WERI-Rb-1 (cell line): ENCODE measurements at places on chromosomes 7 and 10.
A peak's percentile ranks its signal among the peaks of the same experiment; 100 is the strongest.

GRCh38 chr7:64686493-64687184, 20.7 kb downstream of the ZNF107 start:
- no peak for DNase-seq

DNA sequence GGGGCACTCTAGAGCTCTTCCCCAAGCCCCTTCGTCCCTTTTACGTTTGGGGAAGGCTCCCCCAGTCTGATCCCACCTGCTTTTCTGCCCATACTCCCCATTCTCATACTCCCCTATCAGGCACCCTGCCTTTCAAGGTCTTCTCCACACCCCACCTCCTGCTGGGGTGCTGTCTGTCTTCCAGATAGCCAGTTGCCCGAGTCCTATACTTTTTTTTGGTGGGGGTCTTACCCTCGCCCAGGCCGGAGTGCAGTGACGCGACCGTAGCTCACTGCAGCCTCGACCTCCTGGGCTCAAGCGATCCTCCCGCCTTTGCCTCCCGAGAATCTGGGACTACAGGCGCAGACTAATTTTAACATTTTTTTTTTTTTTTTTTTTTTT, 775 bp upstream of the ABHD11 start:
- DNase-seq = no peak

- no peak for DNase-seq
Observed at GRCh38 chr7:38206071-38206470, 28.0 kb downstream of the STARD3NL start.

DNA sequence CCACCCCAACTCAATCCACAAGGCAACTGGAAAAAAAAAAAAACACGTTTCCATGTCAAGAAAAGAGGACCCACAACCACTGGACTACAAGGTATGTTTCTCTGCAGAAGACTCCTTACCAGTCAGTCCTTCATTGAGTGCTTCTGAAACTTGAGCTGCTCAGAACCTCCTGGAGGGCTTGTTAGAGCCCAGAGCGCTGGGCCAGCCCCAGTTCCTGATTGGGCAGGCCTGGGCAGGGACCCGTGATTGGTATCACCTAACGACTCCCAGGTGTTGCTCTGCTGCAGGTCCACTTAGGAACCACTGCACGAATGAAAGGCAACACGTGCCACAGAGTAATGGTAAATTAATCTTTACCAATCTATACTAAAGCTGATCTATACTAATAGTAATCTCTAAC, 473 bp upstream of the CCDC201 start:
- no peak for DNase-seq

GRCh38 chr10:110824152-110824441, 47.6 kb upstream of the PDCD4 start:
- DNase-seq = no peak

DNA sequence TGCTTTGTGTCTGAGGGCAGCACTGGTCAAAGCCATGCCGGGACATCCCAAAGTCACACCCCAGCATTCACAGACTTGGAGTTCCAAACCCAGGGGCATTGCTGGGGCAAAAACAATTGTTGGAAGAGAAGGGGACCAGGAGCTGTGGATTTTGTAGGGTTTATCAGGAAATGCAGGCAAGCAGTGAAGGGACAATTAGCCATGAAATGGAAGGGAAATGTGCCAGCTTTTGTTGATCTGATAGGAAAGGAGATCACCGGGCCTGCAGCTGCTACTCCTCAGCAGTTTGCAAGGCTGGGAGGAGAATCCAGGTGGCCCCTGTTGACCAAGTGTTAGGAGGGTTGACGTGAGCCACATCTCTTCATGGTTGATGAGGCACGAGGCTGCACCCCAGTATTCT, 2.5 kb upstream of the BRI3 start:
- DNase-seq = no peak

DNA sequence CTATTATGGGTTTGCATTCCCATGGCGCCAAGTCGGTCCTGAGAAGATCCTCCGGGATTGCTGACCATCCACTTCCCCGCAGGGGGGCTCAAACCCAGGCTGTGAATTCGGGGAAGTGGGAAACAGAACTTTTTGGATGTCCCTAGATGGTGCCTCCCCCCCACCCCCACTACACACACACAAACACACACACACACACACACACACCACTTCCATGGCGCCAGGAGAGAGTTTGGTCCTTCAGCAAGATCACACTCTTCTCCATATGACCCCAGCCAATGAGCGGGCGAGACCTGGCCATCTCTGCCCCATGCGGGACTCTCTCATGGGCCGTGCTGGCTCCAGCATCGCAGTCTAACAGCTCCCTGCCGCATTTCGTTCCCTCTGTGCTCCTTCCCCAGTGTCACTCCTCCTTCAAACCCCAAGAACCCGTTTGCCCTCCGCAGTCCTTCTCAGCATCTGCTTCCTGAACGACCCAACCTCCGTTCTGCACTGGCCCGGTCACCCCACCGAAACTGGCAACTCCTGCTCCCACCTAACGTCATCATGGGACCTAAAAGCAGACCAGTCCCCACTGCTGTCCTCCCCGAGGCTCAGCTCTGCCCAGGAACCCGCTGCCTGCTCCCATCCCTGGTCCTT, 32.1 kb upstream of the TNRC18 start:
- no peak for DNase-seq

- DNase-seq = no peak
Observed at GRCh38 chr7:87339373-87339897, 6.0 kb upstream of the CROT start.

- DNase-seq = no peak
Observed at GRCh38 chr7:102189756-102190155, 96.9 kb upstream of the SH2B2 start.

DNA sequence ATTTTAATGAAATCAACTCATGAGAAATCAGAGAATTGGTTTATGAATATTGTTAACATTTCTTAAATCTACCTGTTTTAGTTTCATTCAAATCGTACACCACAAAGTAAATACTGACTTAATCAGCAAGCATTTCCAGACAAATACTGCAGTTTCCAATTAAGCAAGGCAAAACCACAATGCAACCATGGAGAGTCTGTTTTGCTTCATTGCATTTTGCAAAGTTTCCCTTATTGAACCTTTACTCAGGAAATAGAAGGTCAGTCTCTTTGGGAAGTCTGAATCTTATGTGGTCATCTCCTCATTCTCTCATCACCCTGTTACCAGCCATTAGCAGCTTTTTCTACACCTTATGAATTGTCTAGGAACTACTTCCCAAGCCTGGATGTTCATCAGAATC, 400.5 kb downstream of the IPMK start:
- no peak for DNase-seq

DNA sequence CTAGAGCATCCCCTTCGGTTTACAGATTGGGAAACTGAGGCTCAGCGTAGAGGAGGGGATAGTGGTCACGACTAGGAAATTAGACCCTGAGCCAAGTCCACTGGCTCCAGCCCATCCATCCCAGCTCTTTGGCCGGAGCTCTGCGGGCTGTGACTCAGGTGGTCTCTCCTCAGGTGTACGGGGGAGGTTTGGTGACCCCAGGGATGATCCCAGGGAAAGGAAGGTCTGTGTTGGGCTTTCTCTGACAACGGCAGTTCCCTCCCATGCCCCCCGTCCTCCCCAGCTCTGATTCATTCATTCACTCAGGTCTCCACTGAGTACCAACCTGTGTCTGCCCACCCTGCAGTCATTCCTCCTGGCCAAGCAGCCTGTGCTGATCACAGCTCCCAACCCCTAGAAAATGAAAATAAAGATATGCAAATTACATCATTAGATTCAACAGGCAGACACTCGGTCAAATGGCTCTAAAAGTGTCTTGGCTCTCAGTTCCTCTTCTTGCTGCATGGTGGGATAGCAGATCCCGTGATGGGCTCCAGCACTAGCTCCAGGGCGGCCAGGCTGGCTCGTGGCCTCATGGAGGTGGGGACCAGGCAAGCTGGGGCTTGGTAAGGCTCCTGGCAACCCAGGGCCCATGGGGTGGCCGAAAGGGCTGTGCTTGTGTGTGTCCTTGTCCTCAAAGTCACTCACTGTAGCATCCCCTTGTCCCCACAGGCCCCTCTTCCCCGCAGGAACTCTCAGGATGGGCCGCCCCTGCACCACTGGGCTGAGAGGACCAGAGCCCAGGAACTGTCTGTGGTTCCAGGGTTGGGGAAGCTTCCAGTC, 37.8 kb downstream of the CLRN3 start:
- no peak for DNase-seq

DNA sequence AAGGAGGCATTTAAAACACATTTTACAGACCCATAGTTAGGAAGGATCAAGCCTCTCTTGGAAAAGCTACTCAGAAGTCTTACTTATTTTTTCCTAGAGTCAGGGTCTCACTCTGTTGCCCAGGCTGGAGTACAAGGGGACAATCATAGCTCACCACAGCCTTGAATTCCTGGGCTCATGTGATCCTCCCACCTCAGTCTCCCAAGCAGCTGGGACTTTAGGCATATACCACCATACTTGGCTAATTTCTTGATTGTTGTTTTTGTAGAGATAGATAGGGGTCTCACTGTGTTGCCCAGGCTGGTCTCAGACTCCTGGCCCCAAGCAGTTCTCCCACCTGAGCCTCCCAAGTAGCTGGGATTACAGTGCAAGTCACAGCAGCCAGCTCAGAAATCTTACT, 354.7 kb upstream of the GALNT17 start:
- DNase-seq = no peak

DNA sequence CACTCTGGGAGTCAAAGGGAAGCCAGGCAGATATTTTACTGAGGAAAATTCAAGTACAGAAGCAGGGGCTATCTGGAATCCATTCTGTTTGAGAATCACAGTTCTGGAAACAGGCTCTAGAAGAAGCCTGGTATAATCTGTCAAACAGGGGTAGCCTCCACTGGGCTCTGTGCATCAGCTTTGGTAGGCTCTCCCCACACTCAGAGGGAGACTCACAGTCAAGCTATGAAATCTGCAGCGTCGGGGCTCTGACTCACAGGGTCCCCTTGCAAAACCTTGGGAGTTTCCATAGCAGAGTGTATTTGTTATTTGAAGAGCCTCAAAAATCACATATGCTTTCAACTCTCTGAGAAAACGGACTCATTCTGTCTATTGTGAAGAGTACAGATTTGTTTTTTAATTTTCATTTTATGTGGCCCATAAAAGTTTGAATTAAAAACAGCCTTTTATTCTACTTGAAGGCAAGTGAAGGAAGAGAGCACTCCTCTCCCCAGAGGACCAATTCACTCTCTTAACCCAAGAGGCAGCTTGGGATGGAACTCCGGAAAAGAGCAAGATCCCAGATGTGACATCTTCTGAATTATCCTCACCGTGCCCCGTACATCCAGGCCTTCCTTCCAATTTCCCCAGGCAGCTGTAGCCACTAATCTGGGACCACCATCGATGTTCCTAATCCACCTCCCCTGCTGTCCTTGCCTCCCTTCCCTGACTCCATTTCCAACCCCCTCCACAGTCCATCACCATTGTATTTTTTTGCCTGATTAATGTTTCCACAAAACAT, 590.9 kb upstream of the MGMT start:
- DNase-seq = no peak

GRCh38 chr10:31949266-31949665, 20.6 kb upstream of the ARHGAP12 start:
- DNase-seq = no peak

DNA sequence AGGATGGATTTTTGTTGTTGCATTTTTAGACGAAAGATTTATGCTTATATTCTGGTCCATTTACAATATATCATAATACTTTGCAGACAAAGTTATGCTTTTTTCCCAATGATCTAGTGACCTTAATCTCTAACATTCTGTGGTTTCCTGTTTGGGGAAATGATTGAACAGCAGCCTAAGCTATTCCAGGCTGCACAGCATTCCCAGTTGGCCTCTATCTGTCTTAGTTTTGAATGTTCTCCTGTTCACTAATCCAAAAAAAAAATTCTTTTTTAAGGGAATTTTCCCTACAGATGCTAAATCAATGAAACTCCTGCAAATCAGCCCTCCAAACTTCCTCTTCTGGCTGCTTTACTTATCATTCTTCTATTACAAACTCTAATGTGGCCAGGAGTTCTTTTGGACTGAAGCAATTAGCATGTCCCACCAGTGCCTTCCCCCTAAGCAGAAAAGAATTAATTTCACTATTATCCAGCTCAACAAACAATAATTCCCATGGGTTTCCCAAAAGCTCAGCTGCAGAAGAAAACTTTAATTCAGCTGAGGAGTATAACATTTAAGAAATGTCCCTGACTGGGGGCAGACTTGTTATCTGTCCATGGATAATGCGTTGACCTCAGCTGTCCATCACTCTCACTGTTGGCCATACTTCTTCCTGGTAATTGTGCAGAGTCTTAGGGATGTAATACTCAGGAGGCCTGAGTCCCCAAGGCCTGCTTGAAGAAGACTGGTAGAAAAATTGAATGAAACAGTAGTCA, 81.9 kb upstream of the TRIL start:
- no peak for DNase-seq

GRCh38 chr10:32943854-32944661, 14.0 kb downstream of the ITGB1 start:
- peak; percentile 59 for DNase-seq

GRCh38 chr10:120507175-120507574, 50.1 kb downstream of the PLPP4 start:
- no peak for DNase-seq

DNA sequence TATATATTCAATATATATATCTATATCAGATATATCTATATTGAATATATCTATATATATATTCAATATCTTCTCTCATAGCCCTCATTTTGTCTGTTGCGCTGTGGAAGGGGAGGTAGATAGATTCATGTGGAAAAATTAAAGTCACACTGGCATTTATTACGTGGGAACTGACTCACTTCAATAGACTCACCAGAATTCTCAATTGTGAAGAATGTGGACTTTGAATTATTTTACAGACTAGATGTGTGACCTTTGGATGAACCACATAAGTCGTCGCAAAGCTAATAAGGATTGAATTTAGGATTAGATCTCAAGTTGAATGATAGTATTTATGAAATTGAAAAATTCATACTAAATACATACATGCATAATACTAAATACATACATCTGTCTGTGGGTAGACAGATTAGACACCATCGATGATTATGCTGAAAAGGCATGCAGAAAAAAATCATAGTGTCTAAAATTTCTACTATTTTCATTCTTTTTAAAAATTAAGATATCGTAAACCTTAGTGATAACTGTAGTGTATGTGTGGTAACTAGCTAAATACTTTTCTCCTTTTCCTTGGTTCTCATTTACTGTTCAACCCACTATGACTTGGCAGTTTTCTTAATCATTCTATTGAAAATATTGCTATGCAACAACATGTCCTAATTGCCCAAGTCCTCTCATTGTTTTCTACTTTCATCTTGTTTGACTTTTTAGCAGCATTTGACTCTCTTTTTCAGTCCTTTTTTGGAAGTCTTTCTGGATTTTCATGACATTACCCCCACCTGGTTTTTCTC, 61.8 kb upstream of the A1CF start:
- DNase-seq = no peak

DNA sequence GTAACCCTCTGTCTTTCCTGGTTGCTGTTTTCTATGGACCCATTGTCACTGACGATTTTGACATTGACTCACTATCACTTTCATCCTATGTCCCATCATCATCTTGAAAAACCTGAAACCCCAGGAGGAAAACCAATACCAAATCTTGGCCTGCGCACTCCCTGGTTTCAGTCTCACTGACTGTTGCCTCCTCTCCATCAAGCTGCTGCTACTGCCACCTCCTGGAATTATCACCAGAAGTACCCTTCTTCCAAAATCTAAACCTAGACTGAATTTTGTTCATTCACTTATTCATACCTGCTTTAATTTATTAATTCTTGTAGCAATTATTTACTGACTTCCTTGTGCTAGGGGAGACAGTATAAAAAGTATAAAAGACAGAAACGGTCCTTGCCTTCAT, 44.5 kb upstream of the ACBD5 start:
- DNase-seq = peak; percentile 6

- no peak for DNase-seq
Observed at GRCh38 chr10:5681930-5682329, 2.7 kb upstream of the TASOR2 start.

- DNase-seq = no peak
Observed at GRCh38 chr10:132470410-132471124, 67.0 kb upstream of the INPP5A start.
